CD4-positive, alpha-beta T cell treated with Interleukin-2 at 100 ng/mL for 4 hours (primary cell): ENCODE measurements at places on chromosomes 4 and X.

DNA sequence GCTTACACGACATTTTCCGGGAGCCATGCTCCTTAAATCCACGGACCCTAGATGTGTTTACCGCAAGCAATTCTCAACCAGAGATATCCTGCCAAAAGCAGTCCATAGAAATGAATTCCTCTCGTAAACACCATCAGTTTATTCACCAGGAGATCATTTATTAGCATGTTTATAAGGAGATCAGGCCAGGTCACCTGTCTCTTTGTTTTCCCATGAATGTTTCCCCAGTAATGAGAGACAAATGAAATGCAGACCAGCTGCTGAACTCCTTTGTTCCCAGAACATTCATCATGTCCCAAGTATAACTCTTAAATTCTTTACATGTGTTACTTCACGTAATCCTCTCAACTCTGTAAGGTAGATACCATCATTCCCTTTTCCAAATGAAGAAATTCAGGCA, 137.1 kb downstream of the DDX53 start:
- DNase-seq = no peak

DNA sequence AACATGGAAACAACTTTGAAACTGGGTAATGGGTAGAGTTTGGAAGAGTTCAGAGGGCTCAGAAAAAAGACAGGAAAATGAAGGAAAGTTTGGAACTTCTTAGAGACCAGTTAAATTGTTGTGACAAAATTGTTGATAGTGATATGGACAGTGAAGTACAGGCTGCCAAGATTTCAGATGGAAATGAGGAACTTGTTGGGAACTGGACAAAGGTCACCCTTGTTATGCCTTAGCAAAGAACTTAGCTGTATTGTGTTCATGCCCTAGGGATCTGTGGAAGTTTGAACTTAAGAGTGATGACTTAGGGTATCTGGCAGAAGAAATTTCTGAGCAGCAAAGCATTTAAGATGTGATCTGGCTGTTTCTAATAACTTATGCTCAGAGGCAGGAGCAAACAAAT, 5.1 kb upstream of the ARL13A start:
- no peak for DNase-seq

- no peak for DNase-seq
These were observed 239.9 kb downstream of the NKX6-1 start for GRCh38 chr4:84258905-84259830.

DNA sequence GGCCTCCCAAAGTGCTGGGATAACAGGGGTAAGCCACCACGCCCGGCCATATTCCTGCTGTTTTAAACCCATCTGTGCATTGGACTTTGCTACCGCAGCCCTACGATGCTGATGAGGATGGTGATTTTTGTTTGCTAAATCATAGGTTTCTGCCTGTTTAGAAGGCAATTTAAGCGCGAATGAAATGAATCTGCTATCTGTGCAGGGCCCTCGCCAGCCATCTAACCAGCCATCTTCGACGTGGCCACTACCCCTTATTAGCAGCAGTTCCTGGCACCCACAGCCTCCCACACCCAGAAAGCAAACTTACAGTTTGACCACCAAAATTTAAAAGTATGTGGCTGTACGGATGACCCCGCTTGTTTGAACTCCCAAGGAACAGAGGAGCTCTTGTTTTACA, 178.5 kb downstream of the SHOX start:
- no peak for DNase-seq

- no peak for DNase-seq
These were observed 30.8 kb downstream of the CEP135 start for GRCh38 chr4:55979562-55979961.

GRCh38 chrX:129781134-129781672, 1.5 kb downstream of the SASH3 start:
- DNase-seq = peak; percentile 84

- DNase-seq = no peak
These were observed 47.5 kb downstream of the MAGEA1 start for GRCh38 chrX:153226344-153227185.

DNA sequence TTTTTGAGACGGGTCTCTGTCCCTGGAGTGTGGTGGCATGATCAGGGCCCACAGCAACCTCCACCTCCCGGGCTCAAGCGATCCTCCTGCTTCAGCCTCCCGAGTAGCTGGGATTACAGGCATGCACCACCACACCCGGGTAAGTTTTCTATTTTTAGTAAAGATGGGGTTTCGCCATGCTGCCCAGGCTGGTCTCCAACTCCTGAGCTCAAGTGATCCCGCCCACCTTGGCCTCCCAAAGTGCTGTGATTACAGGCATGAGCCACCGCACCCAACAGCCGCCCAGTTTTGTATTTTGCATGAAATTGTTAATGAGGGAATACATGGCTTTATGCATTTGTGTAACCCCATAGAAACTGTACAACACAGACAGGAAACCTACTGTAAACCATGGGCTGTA, 2.8 kb upstream of the ARHGAP4 start:
- no peak for DNase-seq

GRCh38 chr4:85610450-85610849, 135.5 kb downstream of the ARHGAP24 start:
- no peak for DNase-seq

DNA sequence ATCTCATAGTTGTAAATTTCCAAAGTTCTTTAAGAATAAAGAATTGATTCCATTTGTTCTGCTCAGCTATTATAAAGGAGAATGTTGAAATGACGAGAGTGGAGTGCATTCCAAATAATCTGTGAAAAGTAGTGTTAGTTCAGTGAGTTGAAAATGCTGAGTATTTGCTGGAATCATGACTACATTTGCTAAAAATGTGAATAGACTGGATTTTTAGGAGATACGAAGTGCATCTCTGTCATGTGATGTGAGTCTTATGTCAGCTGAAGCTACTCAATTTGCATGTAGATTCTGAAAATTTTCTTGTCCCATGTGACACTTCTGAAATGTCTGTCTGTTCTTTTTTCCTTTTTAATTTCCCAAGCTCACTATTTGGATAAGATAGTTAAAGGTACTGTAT, 206.0 kb downstream of the DCTD start:
- no peak for DNase-seq

DNA sequence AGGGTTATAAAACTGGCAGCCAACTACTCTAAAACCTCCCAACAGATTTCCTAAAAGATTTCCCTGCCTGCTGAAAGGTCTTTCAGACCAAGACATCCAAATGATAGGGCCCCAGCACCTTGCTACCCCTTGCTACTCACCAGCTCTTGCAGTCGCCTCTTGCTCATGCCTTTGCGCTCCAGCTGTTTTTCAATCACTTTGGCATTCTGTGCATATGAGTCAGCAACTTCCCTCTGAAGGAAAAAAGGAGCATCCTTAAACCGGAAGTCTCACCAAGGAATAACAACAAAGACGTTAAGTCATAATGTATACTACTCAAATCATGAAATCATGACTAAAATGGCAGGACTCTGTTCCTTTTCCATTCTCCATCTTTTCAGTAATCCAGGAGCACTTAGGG, 24.0 kb downstream of the STEEP1 start:
- DNase-seq = no peak

DNA sequence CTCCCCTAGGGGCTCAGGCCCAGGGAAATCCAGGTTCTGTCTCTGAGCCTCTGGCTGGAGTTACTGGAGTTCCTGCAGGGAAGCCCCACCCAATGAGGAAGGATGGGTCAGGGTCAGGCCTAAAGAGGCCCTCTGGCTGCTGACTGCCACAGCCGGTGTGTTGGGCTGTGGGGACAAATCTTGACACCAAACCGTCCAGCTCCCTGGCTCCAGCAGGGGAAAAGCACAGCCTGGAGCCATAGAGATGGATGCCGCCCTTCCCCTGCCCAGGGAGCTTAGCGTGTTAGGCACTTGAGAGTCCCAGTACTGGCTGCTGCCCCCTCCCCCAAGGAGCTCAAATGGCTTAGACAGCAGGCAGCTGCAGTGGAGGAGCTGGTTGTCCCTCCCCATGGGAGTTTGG, 321.3 kb upstream of the LCORL start:
- no peak for DNase-seq

DNA sequence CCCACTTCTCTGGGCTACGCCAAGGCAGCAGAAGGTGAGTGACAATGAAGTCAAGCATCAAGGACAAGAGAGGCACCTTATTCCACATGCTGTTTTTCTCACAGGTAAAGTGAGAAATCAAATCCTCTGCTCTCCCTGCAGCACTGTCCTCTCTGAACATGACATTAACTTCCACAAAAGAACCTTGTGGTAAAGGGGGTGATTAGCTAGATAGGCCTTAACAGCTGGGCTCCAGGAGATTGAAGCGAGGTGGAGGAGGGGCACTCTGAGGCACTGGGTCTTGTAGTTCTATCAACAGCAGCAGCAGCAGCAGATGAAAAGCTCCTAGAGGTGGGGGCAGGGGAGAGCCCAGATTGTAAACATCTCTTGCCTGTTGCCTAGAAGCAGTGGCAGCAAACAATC, 96.8 kb upstream of the CXXC4 start:
- no peak for DNase-seq
